ENCODE measurements at places on chromosomes 13 and 19.

- DNase-seq: no peak
These were observed 7.4 kb downstream of the FUT6 start for GRCh38 chr19:5832061-5832460.

- no peak for DNase-seq
These were observed 3.2 kb upstream of the ABCC4 start for GRCh38 chr13:95304453-95304852.

GRCh38 chr13:71149498-71150363 is 717.3 kb downstream of the DACH1 start:
- DNase-seq: no peak

GRCh38 chr19:35596366-35596999 is 10.5 kb downstream of the PMIS2 start:
- DNase-seq: no peak

DNA sequence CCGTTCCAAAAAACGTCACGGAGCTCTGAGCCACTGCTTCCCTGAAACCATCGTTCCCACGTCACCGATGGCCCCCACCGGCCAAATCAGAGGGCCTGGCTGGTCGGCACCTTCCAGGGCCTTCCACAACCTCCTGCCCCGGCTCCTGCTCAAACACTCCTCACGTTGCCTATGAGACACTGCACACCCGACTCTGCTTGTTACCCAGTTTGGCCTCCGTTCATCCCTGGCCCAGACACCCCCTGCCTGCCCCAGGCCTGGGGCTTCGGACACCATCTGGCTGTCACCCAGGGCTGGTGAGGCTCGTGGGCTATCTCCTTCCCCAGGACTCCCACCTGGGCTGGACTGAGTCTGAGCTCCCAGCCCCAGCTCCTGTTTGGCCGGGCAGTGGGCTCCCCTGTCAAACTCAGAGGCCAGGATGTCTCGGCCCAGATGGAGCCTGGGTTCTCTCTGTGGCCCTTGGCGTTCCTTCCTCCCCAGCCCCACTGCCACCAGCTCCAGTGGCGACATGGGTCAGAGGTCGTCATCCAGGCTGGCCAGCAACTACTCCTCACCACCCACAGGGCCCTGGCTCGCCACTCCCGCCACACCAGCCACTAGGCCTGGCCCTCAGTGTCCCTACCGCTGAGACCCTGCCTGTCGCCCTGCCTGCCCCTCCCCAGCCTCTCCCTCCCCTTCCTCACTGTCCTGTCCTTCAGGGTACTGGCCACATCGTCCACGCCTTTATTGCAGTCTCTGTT is 17.7 kb downstream of the CERS1 start:
- no peak for DNase-seq

- DNase-seq: no peak
These were observed 1.0 kb upstream of the NCCRP1 start for GRCh38 chr19:39195755-39196154.

GRCh38 chr13:113808058-113808834 is 49.2 kb downstream of the TMEM255B start:
- no peak for DNase-seq

DNA sequence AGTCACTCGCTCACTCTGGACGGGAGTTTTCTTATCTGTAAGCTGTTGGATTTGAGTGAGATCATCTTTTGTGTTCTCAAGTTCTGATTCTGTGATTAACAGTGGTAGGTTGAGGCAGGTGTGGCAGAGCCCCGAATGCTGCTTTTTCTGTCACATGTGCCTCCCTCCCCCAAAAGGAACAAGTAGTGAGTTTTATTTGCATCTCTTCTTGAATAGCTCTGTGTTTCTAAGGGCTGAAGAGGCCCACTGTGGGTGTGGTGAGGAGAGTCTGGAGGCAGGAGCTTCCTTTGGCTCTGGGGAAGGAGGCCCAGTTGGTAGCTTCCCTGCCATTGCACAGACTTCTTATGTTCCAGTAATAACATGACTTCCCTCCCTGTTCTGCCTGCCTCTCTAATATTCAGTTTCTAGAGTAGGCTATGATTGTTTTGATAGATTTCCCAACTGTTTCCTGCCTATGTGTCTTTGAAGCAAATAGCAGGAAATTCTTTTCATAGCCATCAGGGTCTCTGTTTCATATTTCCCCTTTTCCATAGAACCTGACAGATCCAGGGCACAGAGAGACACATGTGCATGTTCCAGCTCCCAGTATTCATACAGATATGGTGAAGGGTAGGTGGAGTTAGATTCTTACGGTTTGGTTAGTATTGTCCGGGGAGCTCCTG is 23.9 kb upstream of the CXCL17 start:
- DNase-seq: no peak

DNA sequence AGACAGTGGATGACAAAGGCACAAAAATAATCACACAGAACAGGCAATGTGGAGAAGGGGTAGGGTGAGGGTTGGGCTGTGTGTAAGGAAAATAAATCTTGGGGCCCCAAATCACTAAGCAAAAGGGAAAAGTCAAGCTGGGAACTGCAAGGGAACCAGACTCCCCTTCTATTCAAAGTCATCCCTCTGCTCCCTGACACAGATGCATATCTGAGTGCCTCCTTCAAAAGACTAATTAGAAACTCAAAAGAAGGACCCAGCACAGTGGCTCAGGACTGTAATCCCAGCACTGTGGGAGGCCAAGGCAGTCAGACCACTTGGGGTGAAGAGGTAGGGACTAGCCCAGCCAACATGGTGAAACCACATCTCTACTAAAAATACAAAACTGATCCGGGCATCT is 18.3 kb downstream of the ZNF611 start:
- DNase-seq: no peak

- no peak for DNase-seq
These were observed 1.6 kb downstream of the ELAVL3 start for GRCh38 chr19:11479090-11479897.

- no peak for DNase-seq
These were observed 75.2 kb upstream of the SIAH3 start for GRCh38 chr13:45926741-45927140.

DNA sequence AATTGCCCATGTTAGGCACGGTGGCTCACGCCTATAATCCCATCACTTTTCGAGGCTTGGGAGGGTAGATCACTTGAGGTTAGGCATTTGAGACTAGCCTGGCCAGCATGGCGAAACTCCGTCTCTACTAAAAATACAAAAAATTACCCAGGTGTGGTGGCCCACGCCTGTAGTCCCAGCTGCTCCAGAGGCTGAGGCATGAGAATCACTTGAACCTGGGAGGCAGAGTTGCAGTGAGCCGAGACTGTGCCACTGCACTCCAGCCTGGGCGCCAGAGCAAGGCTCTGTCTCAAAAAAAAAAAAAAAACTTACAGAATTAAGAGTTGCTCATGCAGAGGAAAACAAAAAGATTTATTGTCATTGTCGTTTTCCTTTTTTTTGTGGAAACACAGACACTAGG is 3.4 kb upstream of the PSMC4 start:
- no peak for DNase-seq

GRCh38 chr13:30639671-30640070 is 22.0 kb downstream of the USPL1 start:
- DNase-seq: no peak

DNA sequence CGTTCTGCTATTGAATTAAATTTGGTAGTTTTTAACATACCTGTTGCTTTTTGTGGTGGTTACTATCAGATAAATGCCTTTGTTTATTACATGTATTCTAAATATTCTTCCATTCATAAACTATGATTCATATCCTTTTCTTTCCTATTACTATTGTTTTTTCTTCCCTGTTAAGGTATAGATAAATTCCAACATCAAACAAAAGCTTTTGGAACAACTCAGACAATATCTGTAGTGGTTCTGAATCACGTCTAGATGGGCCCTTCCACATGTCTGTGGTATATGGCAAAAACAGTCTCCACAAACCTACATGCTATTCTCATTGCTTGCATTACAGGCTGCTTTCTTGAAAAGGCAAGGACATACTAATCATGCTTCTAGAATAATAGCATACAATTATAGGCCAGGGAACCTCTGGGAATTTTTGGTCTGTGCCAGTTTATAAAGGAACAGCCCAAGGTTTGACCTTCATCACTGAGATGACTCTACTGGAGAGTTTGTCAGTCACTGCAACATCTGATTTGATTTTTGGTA is 6.4 kb downstream of the LRCH1 start:
- DNase-seq: no peak

DNA sequence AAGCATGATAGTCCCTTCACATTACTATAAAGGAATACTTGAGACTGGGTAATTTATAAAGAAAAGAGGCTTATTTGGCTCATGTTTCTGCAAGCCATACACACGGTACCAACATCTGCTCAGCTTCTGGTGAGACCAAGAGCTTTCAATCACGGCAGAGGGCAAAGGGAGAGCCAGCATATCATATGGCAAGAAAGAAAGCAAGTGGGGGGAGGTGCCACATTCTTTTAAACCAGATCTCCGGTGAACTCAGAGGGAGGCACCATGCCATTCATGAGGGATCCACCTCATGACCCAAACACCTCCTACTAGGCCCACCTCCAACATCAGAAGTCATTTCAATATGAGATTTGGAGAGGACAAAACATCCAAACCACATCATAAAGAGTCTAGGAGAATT is 20.3 kb downstream of the XPO4 start:
- no peak for DNase-seq

GRCh38 chr13:106917024-106917571 is 349.2 kb upstream of the ARGLU1 start:
- no peak for DNase-seq

- DNase-seq: no peak
These were observed 85.0 kb downstream of the DOCK9 start for GRCh38 chr13:98892821-98893220.

DNA sequence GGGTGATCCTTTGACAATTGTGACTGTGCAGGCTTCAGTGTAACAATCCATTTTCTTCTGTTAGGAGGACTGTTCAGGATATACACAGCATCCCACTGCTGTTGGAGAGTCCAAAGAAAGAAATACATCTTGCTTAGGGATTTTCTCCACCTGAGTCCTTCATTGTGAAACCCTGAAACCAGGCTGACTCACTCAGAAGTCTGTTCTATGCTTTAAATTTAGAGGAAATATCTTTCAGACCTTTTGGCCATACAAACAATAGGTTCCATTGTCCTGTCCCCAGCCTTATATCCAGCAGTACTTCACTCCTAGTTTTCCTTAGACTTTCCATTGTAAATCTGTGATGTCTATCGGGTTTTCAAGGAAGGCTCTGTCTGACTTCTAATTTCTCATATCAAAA is 379.1 kb downstream of the SUCLA2 start:
- DNase-seq: no peak

DNA sequence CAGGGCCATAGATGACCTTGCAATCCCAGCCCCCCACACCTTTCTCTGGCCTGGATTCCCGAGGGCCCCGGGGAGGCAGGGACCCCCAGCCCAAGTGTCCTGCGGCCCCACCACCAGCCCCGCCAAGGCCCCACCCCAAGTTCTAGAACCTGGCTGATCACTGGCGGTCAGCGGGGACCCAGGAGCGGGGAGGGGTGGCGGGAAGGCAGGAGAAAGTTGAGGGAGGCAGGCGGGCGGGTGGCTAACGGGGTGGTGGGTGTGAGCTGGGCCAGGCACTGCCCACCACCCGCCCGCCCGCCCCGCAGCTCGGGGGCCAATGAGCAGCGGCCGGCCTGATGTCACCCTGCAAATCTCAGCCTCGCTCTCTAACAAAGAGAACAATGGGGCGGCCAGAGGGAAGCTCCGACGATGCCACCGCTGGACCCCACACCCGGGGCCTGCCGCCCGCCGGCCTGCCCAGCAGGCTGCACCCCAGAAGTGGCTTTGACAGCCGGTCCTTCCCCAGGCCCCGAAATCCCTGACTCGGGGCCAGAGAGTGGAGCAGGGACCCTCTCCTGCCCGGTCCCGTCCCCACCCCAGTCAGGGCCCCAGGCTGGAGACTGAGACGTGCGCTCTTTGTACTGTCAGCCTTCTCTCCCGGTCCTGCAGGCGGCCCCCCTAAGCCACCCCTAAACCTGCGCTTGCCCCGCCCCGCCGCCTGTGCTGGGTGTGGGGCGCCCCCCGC is 1.6 kb downstream of the MEX3D start:
- peak; percentile 16 for DNase-seq

- DNase-seq: peak; percentile 84
These were observed at the start of gene TMEM161A for GRCh38 chr19:19138109-19138981. Gene TMEM161A, minus strand, starts transcription at chr19:19138478. Its CDS starts 50 bp downstream, at chr19:19138428.

- no peak for DNase-seq
These were observed 159.6 kb downstream of the GGACT start for GRCh38 chr13:100428986-100429385.

GRCh38 chr19:32388393-32388855 is 17.1 kb upstream of the DPY19L3 start:
- DNase-seq: no peak

- DNase-seq: no peak
These were observed 49.4 kb downstream of the FAM124A start for GRCh38 chr13:51271528-51272085.

DNA sequence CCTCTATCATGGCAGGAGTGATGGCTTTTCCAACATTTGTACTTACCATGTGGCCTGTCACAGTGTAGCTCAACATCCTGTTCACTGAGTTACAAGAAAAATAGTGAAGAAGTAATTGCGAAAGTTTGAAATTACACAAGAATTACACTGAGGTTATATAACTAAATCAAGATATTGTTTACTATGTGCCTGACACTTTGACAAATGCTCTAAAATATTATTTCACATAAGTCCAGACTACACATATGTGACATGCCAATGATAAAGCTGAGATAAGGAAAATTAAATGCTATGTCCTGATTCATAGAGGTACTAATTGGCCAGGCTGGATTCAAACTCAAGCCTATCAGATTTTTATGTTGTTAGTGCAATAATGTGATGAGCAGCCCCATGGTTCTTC is 451.7 kb downstream of the PCDH9 start:
- no peak for DNase-seq

- no peak for DNase-seq
These were observed 45.7 kb upstream of the ZNF730 start for GRCh38 chr19:23071147-23071511.

DNA sequence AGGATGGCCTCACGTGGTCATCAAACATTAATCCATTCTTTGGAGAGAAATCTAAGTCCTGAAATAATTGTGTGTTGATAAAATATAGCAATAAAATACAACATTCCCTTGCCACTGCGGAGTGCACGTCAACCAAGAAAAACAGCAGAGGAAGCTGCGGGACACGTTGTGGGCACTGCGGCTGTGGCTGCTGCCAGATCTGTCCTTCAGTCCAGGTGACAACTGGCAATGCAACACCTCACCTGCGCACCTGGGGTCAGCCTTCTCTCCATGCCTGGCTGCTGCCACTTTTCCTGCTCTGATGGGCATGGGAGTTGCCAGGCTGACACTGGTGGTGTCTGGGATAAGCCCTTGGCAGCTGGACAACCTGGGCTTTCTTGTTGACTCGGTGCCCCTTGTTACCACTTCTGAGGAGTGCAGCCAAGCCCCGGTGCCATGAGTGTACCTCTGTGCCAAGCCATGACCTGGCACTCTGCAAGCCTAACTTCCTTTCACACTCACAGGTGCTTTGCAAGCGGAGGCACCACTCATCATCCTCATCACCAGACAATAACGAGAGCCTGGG is 251.6 kb upstream of the TSHZ3 start:
- DNase-seq: no peak

Measured in GOT3 (cell line).